ENCODE measurements at places on chromosomes 1 and 21. TPM values are rescaled to one million over a fixed set of nuclear protein-coding genes. Genes with fewer than 3 reads are reported as not detected.

GRCh38 chr1:167013108-167013929 lies 24.2 kb downstream of the MAEL start:
- H3K36me3 ChIP-seq = no peaks in the 10 kb centered on the region
- no peaks in the 10 kb centered on the region for H3K27me3 ChIP-seq
- H3K27ac ChIP-seq = no peak overlapping the region
- DNase-seq = no peak

- H3K27ac ChIP-seq = no peak overlapping the region
- DNase-seq = peak; percentile 74
- H3K36me3 ChIP-seq = peaks cover 22% of the 10 kb centered on the region
- H3K4me3 ChIP-seq = no peak overlapping the region
Observed at GRCh38 chr1:180173952-180174351, 19.3 kb downstream of the QSOX1 start.

The ATP1A2 gene
- total RNA-seq = 1.8 TPM

DNA sequence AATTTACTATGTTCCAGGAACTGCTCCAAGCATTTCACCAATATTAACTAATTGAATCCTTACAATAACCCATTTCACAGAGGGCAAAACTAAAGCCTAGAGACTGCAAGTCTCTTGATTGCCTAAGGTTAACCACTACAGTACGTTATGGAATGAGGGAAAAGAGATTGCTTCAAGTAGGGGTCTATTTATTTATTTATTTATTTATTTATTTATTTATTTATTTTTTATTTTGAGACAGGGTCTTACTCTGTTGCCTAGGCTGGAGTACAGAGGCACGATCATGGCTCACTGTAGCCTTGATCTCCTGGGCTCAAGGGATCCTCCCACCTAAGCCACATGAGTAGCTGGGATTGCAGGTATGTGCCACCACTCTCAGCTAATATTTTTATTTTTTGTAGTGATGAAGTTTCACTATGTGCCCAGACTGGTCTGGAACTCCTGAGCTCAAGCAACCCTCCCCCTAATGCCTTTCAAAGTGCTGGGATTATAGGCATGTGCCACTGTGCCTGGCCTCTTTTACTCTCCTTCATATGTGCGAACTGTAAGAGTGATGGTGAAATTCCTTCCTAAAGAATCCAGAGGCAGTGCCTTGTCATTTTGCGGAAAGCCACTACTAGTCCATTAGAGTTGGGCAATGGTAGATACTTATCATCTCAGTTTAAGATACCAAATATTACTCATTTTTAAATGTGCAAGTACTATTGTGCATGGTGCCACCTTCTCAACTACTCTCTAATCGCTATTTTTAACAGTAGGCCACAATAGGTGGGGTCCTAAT lies 65.7 kb upstream of the CYP2J2 start:
- no peak overlapping the region for H3K4me3 ChIP-seq
- no peaks in the 10 kb centered on the region for H3K27me3 ChIP-seq
- peaks cover 2% of the 10 kb centered on the region for H3K4me1 ChIP-seq
- H3K27ac ChIP-seq = no peak overlapping the region

Measured in fibroblast of lung (primary cell).